ENCODE measurements at places on chromosomes 3 and 15.

DNA sequence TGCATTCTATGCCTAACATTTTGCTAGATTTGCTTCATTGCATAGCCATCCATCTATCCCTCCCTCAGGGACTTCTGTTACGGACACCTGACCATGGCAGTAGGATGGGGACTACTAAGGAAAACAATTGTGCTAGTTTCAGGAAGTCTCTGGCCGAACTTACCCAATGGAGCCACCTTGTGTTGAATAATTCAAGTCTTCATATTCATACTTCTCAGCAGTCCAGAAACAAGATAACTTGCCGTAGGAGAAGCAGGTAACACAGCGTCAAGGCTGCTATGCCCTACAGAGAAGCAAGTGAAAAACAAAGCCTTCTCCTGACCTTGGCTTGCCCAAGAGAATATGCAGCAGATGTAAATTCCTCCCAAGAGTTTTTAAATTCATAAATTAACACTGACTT lies 685.3 kb downstream of the GRM7 start:
- no peak for DNase-seq

DNA sequence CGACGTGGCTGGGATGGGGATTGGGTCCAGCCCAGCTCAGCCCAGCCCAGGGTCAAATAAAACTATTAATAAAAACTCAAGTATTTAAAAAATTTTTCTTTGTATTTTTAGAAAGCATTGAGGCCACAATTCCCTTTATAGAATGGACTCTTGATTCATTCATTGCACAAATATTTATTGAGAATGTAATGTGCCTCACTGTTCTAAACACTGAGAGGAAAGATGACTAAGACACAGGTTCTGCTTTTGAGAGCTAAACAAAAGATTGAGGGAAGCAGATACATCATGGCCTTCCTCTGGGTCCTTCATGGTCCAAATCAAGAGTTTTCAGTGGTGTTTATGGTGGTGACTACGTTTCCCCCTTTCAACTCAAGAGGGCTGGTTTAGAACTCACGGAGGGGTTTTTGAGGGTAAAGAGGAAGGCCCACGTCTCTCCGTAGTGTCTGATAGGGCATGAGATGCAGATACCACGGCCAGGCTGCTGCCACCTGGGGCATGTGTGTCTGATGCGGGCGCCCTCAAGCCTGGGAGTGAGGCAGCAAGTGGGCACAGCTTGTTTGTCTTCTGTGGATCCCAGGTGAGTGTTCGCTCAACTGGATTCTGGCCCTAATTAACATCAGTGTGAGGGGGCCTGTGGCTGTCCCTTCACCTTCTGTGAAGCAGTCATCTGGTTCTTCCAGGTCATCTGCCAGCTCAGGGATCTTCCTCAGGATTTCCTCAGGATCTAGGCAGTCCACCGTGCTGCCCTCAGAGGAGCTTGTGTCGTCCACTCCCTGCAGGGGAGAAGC lies 73.5 kb upstream of the SCN5A start:
- DNase-seq, result no peak

DNA sequence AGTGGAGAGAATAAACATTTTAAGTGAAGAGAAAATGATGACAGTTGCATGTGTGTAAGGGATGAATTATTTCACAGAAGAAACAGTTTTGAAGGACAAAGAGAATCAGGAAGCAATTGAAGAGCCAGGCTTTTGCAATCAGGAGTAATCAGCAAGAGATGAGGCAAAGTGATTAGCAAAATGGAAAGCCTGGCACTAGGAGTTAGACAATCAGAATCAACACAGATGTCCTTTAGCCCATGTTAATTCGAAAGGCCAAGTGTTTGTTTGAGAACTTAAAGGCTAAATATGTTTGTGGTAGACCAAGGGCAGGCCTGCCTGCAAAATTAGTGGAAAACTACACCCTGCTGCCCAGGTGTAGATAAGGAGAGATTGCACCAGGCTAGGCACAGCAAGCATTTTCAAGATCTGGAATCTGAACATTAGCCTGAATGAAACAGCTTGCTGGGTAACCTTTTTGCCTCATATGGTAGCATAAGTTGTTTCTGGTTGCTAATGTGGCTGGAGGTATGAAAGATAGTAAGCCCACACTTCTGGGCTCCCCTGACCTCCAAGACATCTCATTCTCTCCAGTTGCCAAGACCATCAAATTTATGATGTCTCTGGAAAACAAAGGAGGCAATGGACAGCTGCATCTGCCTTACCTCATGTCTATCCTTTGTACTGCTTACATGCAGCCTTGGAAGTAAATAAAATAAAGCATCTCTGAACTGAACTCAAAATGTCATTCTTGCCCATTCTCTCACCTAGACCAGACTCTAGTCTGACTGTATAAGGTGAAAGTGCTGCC lies 22.0 kb upstream of the LEKR1 start:
- no peak for DNase-seq

- DNase-seq, result no peak
Observed at GRCh38 chr3:155963570-155963969, 93.1 kb downstream of the GMPS start.

DNA sequence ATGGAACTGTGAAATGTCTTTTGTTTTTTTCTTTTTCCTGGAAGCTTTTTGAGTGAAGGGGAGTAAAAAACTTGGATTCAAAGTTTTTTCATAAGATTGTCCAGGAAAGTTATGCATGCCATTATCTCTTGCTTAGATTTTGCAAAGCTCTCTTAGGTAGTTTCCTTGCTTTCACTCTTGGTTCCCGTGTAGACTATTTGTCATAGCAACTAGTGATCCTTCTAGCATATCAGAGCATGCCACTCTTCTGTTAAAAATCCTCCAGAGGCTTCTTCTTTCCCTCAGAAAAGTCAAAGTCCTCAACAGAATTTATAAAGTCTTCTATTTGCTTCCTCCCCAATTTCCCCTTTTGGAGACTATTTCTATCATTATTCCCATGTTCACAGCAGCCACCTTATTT lies 21.1 kb downstream of the GTF2E1 start:
- DNase-seq, result no peak

Measured in head of caudate nucleus (tissue), 42 donors.